ENCODE measurements at places on chromosomes 13 and 19.

GRCh38 chr19:46975925-46976782, 43.5 kb upstream of the NPAS1 start:
- DNase-seq = no peak

DNA sequence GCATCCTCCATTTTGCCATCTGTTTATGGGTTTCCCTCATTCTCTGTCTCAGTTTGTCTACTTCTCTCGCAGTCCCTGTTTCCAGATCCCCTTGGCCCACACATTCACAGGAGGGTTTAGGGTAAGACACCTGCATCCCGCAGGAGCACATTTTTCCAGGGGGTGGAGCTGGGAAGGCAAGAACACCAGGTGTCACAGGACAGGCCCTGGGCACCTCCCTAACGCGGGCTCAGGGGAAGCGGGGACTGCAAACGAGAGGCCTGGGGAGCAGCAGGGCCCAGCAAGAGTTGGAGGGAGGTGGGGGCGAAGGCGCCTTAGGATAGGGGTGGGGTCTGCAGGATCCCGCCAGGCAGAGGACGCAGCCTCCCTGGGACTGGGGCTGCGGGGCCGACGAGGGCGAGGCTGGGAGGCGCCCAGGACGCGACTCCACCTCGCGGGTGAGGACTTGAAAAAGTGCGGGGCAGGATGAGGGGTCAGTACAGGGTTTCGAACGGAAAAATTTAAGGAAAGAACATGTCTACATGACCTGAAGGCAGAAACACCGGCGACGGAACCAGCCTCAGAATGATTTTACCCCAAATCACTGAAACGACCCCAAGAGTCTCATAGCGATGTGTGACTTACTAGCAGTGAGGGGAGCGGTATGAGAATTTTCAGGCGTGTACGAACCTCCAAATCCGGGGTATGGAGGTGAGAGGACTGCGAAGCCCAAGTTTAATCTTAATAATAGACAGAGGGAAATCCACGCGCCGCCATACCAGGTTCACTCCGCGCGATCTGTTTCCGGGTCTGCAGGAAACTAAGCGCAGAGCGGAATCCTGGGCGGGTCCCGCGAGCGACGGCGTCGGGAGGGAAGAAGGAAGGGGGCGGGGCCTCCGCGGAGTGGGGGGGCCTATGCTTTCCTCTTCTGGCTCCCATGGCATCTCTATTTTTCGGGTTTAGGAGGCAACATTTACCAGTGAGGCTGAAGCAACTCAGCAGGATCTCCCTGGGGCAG, 7.1 kb upstream of the ERVV-2 start:
- DNase-seq = peak; percentile 76

DNA sequence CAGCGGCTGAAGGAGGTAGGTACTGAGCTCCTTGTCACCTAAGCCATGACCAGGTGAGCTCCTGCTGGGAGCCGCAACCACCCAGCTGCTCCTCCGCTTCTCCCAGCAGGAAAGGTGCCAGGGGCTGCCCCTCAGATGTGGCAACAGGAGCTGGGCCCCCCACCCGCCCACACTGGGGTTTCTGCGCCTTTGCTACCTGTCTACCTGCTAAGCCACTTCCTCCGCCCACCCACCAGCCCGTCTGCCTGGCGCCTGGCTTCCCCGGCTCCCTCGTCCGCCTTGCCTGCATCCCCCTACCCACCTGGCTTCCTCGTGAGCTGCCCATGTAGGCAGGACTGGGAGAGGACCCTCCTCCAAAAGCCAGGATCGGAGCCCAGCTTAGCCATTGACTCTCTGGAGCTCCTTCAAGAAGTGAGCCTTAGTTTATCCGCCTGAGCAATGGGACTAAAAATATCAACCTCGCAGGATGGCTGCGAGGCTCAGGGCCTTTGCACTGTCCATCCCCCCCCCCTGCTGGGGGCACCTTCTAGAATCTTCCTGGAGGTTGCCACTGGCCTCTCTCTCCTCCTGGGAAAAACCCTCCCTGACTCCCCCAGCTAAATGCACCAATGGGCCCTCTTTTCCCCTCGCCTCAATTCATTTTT, 55.8 kb upstream of the KLF2 start:
- DNase-seq = no peak

DNA sequence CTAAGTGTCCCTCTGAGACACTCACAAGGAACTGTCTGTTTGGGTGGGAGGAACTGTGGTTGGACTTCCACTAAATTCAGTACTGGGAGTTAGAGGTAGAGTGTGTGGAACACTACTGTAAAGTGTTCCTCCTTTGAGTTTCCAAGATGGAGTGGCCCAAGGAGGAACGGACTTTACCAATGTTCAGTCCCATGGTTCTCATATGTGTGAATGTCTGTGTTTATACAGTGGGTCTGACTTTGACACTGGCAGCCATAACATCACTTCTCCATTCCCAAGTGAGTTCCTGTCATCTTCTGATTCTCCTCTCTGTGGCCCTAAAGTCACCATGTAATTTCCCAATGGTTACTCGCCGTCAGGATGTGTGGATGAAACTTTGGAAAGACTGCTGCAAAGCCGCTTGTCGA, 136.8 kb upstream of the SERP2 start:
- DNase-seq = no peak

DNA sequence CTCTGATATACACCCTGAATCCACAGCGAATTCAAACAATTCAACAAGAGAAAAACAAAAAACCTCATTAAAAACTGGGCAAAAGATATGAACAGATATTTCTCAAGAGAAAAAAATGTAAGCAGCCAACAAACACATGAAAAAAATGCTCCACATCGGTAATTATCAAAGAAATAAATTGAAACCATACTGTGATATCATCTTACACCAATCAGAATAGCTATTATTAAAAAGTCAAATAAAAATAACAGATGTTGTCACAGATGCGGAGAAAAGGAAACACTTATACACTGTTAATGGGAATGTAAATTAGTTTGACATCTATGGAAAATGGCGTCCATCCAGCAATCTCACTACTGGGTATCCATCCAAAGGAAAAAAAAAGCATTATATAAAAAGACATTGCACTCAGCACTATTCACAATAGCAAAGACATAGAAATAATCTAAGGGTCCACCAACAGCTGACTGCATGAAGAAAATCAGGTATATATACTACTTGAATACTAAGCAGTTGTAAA, 1495.0 kb upstream of the PCDH20 start:
- no peak for DNase-seq
